ENCODE measurements at places on chromosomes 1 and 21.

GRCh38 chr1:224173523-224173922 is 9.5 kb upstream of the DEGS1 start:
- no peak for DNase-seq

DNA sequence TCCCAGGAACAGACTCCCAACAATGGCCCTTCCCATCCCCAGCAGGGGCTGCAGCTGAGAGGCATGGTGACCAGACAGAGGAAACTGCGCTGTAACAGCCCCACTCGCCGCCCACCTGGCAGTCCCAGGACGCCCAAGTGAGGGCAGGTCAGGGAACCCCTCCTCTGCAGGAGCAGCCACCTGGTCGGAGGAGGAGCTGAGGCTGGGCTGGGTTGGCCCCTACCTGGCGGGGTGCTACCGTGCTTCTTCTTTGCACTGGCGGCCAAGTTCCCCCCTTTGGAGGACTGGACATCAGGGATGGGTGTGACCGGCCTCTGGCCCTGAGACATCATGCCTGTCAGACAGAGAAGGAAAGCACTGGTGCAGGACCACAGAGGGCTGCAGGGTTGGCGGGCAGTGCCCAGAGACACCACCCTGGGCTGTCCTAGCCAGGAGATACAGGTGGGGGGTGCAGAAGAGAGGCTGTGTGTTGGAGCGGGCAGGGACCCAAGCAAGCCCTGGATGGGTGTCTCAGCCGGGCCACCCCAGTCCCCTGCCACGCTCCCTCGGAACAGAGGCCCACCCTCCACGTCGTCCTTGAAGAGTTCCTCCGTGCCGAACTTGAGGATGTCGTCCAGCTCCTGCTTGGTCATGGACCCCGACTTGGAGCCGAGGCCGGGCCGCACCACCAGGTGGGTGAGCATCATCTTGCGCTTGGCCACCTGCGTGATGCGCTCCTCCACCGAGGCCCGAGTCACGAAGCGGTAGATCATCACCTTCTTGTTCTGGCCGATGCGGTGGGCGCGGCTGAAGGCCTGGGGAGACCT is 51.6 kb downstream of the CHD5 start:
- no peak for DNase-seq

DNA sequence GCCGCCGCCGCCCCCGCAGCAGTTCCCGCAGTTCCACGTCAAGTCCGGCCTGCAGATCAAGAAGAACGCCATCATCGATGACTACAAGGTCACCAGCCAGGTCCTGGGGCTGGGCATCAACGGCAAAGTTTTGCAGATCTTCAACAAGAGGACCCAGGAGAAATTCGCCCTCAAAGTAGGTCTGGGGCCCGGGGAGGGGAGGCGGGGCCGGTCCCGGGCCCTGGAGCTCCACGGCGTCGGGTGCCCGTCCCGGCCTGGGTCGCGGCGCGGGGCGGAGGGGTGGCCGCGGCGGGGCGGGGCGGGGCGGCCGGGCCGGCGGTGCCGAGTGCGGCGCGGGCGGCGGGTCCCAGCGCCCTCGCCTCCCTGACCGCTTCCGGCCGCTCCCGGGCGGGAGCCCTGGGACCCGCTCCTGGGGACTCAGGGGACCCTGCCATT is 646 bp downstream of the MAPKAPK2 start:
- DNase-seq = no peak

- DNase-seq = no peak
These were observed 10.5 kb downstream of the CASZ1 start for GRCh38 chr1:10785728-10786638.

DNA sequence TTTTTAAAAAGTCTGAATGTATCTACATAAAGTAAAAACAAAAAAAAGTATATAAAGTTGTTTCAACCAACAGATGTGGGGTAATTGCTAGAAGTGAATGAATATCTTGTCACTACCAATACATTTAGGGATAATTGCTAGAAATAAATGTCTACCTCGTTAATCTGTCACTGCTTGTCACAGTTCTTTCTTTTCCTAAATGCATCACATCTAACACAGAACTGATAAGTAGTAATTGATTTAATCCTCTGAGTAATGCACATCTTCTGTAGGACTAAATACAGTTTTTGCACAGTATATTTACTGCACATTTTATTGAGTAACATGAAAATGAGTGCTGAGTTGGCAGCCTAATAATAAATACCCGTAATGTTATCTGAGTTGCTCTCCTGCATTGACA is 72.2 kb downstream of the SUSD4 start:
- DNase-seq = no peak

- DNase-seq = peak; percentile 30
These were observed 78.8 kb upstream of the RBM34 start for GRCh38 chr1:235239851-235240250.

DNA sequence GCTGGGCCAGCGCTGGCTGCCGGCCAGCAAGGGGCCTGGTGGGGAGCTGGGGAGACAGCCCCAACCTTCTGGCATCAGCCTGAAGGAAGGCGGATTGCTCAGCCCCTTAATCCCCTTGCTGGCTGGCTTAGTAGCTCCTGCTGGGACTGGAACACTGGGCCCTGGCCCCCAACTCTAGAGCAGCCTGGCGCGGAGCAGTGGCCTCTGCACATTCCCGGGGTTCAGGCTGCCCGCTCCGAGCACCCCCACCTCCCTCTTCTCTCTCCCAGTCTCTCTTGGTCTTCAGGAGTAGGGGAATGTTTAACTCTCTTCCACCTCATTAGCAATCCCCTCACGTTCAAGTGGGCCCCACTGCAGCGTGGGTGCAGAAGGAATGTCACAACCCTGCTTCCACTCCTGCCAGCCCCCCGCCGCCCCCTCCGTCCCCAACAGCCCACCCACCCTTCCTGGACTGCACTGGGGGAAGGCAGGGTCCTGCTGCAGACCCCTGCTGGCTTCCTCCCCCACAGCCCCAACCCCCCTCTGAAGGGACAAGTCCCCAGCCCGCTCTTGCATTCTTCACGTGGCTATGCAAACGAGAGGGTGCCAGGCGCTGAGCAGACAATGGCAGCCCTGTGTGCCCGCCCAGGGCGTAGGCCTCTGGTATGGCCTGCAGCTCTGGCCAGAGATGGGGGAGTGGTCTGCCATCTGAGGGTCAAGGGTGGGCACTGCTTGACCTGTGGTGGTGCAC is 980 bp upstream of the CLDN19 start:
- no peak for DNase-seq

GRCh38 chr1:228295981-228296380 is 88.1 kb downstream of the OBSCN start:
- no peak for DNase-seq

GRCh38 chr1:3639397-3639911 is 10.4 kb downstream of the WRAP73 start:
- DNase-seq = no peak

DNA sequence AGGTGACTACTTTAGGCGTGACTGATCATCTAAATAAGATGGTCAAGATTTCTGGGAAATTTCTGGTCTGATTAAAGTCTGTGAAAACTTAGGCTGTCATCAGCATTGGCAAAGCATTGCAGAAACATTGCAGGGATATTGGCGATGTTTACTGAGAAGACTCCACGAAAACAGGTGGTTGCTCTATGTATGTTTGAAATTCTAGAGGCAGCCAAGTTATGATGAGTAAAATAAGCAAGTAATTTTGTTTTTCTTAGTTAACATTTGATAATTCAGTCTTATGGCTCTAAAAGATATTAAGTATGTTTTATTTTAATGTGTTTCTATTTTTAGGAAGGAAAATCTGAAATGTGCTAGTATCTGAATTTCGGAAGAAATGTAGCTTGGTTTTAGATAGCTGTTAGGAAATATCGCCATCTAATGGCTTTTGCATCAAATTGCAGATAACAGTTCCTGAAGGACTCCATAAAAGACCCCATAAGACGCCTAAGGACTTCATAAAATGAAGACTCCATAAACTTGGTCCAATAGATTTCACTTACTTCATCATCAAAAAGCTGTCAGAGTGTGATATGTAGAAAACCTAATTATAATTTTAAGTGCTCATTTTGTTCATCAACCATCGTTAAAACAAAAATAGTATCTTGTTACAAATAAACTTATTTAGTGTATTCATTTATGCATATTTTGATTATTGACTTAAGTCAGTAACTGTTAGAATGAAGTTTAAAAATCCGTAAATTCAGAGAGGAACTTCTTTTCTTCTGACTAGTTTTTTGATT is 344.6 kb downstream of the RYR2 start:
- peak; percentile 21 for DNase-seq

DNA sequence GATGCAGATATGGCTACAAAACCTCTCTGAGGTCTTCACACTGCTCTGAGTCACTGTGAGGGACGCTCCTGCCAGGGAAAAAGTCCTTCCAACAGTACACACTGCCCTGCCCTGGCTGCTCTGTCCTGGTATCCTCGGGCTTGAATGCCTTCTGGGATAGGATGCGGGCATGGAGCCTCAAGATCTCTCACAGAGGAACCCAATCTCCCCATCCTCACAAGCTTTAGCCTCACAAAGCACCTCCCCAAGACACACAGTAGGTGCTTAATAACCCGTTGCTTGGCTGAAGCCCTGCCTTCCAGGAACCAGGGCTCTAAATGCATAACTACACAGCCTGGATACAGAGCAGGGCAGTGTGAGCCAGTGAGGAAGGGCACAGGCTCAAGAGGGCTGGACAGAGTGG is 9.2 kb downstream of the RAP1GAP start:
- no peak for DNase-seq

GRCh38 chr1:198669023-198669698 is 30.3 kb downstream of the PTPRC start:
- no peak for DNase-seq

- DNase-seq = no peak
These were observed 234.2 kb upstream of the PTBP2 start for GRCh38 chr1:96487394-96487793.

DNA sequence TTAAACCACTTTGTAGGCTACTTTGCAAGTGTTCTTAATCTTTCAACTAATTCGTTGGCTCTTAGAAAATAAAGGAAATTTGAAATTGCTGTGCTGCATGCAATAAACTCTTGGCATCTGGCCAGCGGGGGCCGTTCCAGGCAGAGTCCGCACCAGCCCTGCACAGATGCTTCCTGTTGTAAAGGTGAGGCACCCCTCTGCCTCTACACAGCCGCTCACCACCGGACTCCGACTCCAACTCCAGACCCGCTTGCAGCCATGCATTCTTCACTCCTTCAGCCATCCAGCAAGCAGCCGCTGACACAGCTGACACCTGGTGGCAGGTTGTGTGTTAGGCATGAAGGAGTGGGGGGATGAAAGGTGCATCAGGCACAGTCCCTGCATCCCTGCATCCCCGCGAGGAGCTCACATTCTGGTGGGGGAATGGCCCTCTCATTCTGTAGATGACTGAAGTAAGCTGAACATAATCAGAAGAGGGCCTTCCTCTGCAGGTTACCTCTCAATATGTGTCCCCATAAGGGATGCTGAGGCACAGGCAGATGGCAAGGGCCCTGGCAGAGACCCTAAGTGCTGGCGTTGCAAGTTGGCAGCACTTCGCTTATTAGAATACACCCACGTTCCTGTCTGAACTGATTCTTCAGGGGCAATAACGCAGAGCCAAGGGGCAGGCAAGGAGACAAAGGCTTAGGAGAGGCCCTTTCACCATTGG is 56.8 kb downstream of the GLIS1 start:
- peak; percentile 57 for DNase-seq

All from KG1 (cell line).